Frontal cortex (tissue), 4 donors: ENCODE measurements at places on chromosomes 2 and 18.

DNA sequence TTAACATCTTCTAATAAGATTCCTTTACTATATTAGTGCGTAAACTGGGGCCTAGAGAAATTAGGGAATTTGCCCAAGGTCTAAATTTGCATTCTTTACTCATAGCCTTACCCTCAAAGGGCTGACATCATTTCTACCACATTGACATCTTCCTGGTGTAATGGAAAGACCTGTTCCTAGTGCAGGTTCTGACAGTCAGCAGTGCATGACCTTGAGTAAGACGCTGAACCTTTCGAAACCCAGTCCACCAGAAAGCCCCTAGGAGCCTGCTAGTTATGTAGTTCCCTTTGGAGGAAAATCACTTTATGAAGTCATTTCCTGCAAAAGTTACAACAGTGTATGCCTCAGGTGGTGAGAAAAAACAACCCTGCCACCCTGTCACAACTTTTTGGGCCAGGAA, 388.3 kb downstream of the TNS1 start:
- no peak for DNase-seq

DNA sequence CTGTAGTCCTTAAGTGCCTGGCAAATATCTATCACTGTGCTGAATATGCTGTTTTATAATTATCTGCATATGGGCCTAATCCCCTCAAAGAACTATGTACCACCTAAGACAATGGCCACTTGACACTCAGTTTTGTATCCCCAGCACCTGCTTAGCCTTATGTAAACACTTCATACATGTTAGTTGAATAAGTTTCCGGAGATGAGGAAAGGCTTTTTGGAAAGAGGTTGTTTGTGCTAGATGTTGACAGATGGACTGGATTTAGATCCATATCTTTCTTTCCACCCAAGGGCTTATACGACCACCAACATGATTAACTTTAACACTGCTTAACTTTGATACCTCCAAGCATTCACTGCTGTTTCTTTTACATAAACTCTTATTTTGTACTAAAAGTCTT, 63.3 kb downstream of the FAM228A start:
- no peak for DNase-seq

GRCh38 chr2:37686792-37687526, 15.5 kb upstream of the CDC42EP3 start:
- DNase-seq: no peak

GRCh38 chr2:65056215-65057053, at the start of gene CEP68:
TSS of gene CEP68 (plus strand) at chr2:65056416. CDS start at chr2:65069445, 13,029 bp downstream.
- peak; percentile 96 for DNase-seq

GRCh38 chr18:11999429-11999828, 18.1 kb downstream of the IMPA2 start:
- no peak for DNase-seq

GRCh38 chr2:196913691-196914090, 12.8 kb downstream of the PGAP1 start:
- no peak for DNase-seq

GRCh38 chr2:165069151-165069550, 113.8 kb upstream of the SLC38A11 start:
- no peak for DNase-seq

GRCh38 chr2:213221957-213222356, 62.3 kb upstream of the SPAG16 start:
- no peak for DNase-seq

- DNase-seq: peak; percentile 17
Observed at GRCh38 chr2:29309090-29310029, 194.1 kb downstream of the CLIP4 start.

DNA sequence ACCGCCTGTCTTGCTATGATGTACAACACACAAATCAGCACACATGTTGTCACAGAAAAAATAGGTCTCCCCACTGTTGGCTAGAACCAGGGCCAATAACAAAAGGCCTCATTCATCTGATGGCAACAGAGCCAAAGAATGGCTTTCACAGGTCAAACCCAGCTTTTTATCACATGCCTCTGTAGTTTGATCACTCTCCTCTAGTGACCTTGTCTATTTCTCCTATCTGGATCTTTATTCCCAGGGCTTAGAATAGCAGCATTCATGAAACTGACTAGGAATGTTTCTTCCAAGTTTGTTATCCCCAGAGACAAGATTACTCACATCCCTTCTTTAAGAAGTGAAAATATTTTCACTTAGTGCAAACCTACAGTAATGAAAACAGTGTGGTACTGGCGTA, 285.8 kb upstream of the GYPC start:
- no peak for DNase-seq

GRCh38 chr2:111897924-111898702, at the start of gene MERTK:
TSS of gene MERTK (plus strand) at chr2:111898607. CDS start at chr2:111898736, 129 bp downstream.
- peak; percentile 95 for DNase-seq

DNA sequence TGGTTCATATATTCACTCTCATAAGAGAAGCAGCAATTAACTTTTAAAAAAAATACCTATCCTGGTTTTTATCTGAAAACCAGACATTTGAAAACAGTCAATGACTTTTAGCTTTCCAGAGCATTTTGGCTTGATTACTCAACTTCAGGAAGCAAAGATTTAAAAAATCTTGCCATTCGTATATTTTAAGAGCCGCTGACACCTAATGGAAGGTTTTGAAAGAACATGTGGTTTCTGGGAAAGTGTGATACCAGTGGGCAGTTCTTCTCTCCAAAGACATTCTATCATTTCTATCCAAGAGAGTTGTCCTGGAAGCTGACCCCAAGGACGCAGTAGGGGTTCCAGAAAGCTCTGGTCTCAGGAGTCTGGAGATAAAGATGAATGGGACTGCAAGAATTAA, 234.7 kb downstream of the TTC32 start:
- DNase-seq: no peak

DNA sequence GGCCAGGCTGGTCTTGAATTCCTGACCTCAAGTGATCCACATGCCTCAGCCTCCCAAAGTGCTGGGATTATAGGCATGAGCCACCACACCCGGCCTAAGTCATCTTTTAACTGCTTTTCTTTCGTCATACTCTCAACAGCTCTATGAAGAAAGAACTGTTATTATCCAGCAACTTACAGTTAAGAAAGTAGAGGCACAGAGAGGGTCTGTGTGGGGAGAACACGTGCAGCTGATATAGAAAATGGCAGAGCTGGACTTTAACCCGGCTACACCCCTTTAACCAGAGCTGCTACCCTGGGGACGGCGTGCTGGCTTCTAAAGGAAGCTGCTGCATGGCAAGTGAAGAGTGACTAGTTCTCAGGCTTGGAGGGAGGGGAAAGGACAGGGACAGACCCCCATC, 25.5 kb downstream of the IGFBP2 start:
- DNase-seq: no peak

DNA sequence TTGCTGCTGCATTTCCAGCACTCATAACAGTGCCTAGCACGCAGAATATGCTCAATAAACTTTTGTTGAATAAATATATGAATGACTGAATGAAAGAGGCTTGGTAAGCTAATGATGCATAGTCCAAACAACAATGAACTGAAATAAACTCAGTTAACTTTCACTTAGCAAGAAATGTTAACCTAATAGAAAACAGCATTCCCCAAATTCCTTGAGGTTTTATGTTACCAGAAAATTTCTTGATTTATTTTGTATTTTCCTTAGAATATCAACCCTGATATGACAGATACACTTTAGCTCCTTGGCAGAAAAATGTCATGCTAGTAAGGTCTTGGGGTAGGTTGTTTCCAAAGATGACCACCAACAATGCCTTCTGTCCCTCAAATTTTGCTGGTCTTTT, 217.4 kb downstream of the KCNE4 start:
- DNase-seq: no peak

GRCh38 chr2:85911814-85912692, 23.3 kb upstream of the ST3GAL5 start:
- DNase-seq: no peak

GRCh38 chr18:49878567-49879270, 65.4 kb upstream of the ACAA2 start:
- no peak for DNase-seq

GRCh38 chr2:13089971-13090370, 373.2 kb downstream of the TRIB2 start:
- DNase-seq: no peak

DNA sequence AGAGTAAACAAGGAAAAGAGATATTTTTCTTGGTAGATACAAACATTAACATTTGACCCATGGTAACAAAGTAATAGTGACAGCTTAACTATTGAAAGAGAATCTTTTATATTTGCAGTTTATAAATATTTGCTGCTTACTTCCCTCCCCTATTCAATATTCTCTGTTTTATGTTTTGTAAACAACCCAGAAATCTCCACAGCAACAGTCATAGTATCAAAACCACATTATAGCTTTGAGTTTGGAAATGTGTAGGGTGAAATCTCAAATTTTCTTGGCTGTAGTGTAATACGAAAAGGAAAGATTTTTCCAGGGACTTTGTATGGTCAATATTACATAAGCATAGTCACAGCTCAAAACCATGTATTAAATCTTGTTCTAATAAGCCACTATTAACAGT, 511.2 kb downstream of the METTL4 start:
- no peak for DNase-seq

- DNase-seq: no peak
Observed at GRCh38 chr2:48693645-48694044, 61.9 kb downstream of the LHCGR start.

- no peak for DNase-seq
Observed at GRCh38 chr2:9380702-9381628, 42.4 kb downstream of the ITGB1BP1 start.

GRCh38 chr2:239397931-239398471, 2.8 kb downstream of the HDAC4 start:
- no peak for DNase-seq

DNA sequence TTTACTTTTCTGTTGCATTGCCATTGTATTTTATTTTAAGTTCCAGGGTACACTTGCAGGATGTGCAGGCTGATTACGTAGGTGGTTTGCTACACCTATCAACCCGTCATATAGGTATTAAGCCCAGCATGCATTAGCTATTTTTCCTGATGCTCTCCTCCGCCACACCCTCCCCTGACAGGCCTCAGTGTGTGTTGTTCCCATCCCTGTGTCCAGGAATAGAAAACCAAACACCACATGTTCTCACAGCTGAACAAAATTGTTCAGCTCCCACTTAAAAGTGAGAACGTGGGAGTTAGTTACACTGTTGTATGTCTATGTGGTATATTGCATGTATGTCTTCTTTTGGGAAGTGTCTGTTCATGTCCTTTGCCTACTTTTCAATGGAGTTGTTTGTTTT, 1631.7 kb downstream of the DPP10 start:
- DNase-seq: no peak

DNA sequence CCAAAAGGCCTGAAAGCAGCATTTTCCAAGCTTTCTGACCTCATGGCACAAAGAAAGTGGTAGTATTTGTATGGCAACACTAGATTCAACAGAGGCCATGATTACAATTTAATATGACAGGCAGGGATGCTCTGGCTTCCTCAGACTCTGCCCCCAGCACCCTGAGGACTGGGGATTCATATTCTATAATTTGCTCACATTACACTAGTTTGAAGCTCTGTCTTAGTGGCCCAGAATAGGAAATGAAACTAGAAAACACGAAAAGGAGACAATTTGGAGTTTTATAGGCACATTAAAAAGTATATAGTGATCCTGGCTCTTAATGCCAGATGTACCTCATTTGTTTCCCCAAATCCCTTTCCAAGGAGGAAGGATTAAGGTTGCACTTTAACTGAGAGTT, 173.0 kb upstream of the STK17B start:
- no peak for DNase-seq

DNA sequence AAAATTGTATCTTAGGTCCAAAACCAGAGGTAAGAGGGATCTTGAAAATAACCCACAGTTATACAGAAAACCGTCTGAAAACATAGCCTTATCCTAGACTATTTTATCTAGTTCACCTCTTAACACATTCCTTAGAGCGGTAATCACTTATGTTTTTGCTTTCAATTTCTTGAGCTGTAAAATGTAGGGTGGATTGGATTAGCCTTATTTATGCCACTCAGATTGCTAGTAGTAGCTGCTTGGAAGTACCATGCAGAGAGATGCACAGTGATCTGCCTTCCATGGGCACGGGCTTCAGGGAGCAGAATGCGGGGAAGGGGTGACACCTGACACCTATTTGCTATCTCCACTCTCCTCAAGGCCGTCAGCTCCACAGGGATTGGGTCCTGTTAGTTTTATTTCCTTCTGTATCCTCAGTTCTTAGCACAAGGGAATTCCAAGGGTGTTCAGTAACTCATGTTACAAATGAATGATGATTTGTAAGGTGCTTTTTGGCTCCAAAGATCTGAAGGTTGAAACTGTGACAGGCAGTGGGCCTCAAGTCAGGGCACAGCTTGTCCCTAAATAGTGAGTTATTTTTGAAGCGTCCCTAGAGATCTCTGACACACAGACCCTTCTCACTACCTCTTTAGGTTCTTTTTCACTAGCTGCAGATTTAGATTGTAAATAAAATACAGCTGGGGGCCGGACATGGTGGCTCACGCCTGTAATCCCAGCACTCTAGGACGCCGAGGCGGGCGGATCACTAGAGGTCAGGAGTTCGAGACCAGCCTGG, 64.0 kb upstream of the PMAIP1 start:
- no peak for DNase-seq

- no peak for DNase-seq
Observed at GRCh38 chr2:195251214-195251613, 405.8 kb upstream of the SLC39A10 start.

DNA sequence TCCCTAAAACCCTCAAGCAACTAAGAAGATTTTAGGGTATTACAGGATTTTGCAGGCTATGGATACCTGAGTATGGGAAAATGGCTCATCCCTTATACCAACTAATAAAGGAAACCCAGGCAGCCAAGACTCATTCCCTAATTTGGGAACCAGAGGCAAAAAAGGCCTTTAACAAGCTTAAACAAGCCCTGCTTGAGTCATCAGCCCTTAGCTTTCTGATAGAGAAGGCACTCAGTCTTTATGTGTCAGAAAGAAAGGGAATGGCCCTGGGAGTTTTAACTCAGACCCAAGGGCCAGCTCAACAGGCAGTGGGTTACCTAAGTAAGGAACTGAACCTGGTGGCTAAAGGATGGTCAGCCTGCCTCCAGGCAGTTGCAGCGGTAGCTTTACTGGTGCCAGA, 96.9 kb upstream of the RMP24 start:
- DNase-seq: no peak

DNA sequence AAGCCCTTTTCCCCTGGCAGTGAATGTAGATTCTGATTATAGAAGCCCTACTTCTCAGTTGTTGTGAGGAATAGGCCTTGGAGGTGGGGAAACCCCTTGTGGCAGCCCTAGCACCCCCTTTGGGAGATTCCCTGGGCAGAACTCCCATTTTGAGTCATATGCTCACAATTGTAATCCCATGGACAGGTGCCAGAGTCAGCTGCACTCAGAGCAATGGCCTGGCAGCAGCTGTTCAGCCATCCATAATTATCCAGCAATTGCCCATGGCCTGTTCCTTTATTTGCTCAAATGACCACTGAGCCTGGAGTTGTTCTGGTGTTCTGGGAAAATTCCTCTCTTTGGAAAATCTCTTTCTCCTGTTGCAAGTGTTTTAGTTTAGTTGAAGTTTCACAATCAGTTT, 71.7 kb downstream of the PTRHD1 start:
- peak; percentile 37 for DNase-seq

- DNase-seq: no peak
Observed at GRCh38 chr2:48844417-48845155, 89.1 kb upstream of the LHCGR start.

GRCh38 chr2:16507655-16508489, 157.8 kb downstream of the CYRIA start:
- DNase-seq: peak; percentile 74

GRCh38 chr2:42117923-42118753, 51.0 kb upstream of the EML4 start:
- no peak for DNase-seq
